ENCODE measurements at places on chromosomes 7 and 10.

DNA sequence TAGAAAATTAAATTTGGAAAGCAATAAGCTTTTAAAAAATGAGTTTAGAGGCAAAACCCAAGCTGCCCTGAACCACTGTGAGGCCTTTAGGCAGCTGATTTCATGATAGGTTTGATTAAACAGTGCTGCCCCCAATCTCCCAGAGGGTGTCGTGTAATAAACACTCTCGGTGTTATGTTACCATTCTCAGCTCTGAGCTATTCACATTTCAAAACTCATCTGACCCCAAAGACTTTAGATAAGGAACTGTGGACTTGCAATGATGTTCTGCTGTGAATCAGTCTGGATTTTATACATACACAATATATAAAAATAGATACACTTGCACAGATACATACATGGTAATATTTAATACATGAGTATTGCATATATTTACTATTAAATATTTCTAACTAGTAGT, 120.4 kb downstream of the MALRD1 start:
- DNase-seq = no peak

GRCh38 chr7:57646901-57647246, 196.9 kb downstream of the ZNF716 start:
- no peak for DNase-seq

DNA sequence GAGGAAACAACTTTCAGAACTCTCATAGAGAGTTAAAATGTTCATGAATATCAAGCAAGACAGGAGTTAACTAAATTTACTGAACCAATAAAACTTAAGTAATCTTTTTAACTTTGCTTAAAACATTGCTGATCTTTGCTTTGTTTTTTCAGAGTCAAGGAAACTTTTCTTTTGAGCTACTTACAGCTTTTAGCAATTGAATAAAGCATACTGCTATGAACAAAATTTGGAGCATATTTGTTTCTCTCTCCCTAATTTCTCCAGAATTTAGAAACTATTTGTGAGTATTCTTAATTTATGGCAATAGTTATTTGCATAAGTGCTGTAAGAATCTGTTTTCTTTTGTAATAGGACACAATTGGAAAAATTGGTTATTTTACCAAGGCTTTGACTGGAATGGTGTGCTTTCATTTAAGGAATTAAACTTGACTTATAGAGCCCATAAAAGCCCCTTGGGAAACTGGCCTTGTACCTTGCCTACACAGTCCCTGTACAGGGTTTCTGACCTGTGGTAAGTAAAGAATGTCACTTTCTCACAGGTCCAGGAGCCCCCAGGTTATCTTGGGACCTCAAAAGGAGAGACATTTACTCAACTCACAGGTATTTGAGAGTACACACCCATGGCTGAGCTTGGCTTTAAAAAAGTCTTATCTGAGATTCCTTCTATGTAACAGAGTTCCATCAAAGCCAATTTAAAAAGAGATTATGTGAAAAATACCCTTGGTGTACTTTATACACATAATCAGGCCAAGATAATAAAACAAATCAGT, 23.3 kb upstream of the KIAA1549 start:
- DNase-seq = no peak

DNA sequence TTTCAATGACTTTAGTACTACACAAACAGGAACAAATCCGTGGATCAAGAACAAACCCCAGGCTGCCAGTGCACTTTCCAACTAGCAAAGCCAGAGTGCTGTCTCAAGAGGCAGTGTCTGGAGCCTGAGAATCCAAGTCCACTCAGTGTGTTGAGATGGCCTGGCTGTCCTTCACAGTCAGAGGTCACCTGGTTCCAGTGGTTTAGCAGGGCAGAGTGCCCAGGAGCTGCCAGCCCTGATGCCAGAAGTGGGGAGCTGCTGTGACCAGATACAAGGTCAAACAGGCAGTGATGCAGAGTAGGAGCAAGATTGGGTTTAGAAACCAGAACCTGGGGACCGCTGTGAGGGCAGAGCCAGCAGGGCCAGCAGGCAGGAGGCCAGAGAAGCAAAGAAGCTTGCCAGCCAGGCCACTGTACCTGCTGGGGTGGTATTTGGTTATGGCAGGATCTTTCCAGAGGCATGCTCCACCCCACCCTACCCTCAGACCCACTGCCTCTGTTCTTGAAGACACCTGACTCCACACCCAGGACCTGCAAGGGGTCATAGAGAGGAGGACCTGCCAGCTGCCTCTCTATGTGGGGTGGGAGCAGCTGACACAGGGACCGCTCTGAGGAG, 35.6 kb upstream of the C10orf90 start:
- no peak for DNase-seq

DNA sequence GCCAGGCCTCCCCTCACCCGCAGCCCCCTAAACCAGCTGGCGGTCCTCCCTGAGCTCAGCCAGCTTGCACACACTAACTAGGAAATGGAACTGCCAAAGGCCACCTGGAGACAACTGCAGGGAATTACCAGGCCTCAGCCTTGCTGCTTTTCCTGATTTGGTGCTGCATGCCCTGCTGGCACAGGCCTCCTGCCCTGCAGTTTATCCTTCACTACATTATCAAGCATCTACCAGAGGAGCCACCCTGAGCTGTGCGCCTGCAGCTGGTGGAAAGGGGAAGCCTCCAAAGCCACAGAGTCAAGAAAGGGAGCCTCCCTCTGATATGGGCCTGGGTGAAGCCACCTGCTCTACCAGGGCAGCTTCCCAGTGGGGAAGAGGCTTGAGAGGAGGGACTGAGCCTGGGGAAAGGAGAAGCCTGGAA, 139.8 kb downstream of the GRID1 start:
- no peak for DNase-seq

DNA sequence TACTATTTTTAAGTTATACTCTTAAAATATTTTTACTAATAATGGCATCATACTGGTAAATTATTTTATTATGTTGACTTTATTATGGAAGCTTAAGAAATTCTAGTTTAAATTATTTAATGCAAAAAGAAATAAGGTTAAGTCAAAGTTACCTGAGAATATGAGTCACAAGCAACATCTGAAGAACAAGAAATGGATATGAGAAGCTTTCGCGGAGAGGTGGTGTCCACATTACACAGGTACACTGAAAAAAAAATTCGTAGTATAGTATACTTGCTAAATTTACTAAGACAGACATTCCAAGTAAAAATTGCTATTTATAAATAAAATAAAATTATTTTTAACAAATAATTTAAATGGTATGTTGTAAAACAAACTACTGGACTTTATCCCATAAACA, 143.8 kb downstream of the AVL9 start:
- no peak for DNase-seq

GRCh38 chr7:32142649-32143048, 72.4 kb upstream of the PDE1C start:
- no peak for DNase-seq

- DNase-seq = no peak
Observed at GRCh38 chr7:30726296-30727006, 25.5 kb upstream of the INMT start.

- no peak for DNase-seq
Observed at GRCh38 chr10:23195846-23196600, 3.9 kb downstream of the PTF1A start.

Data from HTR-8/SVneo (cell line).